ENCODE measurements at places on chromosomes 7 and 10.

DNA sequence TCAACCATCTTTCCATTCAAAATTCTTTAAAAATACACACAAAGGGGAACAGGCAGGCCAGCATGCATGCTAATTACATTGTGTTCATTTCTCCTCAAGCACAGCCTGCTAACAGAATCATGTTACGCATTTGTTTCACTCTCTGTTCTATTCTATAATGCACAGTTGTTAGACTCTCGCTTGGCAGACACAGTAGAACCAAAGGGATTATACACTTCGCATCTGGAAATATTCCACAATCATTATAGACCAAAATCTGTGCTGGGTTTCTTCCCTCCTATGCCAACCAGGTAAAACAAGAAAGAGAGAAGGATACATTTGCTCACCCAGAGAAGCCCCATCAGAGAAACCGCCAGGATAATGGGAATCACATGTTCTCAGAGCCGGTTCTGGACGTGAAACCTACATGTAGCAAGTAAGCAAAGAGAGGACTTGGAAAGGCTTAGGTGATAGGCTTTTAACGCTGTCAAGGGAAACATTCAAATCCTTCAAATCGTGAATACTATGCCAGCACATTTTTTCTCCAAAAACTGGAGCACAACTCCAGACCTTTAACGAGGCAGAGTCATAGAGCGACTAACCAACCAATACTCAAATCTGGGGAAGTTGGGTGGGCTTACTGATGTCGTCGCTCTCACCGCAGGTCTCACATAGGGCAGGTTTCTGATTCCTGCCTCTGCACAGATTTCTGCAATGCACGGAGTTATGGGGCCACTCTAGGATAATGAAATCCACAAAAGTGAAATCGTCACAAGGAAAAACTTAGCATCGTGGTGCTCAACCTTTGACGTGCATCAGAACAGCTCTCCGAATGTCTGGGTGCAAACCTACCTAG, 380.5 kb upstream of the AUTS2 start:
- no peak for DNase-seq

DNA sequence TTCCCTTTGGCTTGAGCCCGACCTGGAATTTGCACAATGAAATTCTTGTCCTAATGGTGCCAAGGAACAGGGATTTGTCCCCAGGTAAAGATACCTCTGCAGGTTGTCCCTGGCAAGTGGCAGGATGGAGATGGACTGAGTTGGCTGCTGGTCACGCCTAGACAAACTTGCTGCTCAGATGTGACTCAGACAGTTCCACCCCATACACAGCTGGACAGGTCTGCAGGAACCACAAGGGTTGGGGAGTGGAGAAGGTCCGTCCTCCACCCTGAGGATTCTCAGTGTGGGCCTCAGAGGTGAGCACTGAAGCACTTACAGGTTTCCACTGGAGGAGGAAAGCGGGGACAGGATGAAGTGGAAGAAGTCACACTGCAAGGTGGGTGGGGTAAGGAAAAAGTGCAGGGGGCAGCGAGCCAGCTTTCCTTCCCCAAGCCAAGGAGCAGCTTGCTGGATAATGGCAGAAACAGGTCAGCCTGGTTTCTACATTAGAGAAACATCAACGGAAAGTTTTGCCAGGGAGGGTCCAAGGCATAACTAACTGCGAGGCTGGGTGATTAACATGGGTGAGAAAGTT, 20.5 kb downstream of the ITPRIP start:
- DNase-seq, result no peak

GRCh38 chr7:90175667-90176066, 21.4 kb downstream of the STEAP1 start:
- no peak for DNase-seq

- DNase-seq, result no peak
Observed at GRCh38 chr10:88949912-88950837, 2.4 kb downstream of the ACTA2 start.

- DNase-seq, result no peak
Observed at GRCh38 chr10:126165874-126166273, 222.4 kb downstream of the ADAM12 start.

DNA sequence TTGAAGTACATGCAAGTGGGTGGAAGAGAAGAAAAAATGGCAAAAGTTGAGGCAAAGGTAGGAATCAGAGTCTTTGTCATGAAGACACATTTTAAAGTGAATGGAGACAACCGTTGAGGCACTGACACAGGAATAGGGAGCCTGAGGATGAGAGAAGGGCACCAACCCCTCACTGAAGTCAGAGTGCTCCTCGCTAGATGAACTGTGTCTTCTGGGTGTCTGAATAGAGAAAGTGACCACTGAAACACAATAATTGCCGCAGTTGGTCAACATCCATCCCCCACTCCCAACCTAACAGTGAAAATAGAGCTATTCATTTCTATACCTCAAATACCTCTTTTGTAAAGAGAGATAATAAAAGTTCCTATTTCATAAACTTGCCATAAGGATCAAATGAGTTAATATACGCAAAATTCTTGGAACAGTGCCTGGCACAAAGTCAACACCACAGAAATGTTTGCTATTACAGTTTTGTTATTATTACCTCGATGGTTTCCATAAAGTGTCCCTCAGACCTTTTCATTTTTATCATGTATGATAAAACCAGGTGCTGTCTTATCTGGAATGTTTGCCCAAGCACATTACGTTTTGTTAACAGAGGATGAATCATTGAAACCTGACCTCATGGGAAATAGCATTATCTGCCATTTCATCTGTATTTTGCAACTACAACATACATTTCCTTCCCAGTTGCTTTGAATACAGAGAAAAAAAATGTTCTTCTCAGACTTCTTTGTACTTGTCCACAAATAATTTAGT, 61.8 kb upstream of the SP4 start:
- no peak for DNase-seq

DNA sequence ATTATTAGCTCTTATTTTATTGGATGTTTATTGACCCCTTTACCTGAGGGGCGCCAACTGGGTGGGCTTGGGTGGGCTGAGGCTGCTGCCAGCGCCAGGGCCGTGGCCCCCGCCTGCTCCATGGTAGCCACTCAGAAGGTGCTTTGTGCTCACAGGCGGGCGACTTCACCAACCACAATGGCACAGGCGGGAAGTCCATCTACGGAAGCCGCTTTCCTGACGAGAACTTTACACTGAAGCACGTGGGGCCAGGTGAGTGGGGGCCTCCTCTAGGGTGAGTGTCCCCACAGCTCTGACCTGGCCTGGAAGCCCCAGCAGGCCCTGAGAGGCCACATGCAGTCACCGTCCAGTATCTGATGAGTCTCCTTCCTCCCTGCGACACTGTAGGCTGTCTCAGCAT, 4.1 kb downstream of the PPIF start:
- no peak for DNase-seq

- no peak for DNase-seq
Observed at GRCh38 chr10:117390420-117390819, 15.2 kb upstream of the PDZD8 start.

- DNase-seq, result no peak
Observed at GRCh38 chr10:78511324-78512204, 477.9 kb downstream of the RPS24 start.

GRCh38 chr10:112984756-112985155, 34.7 kb downstream of the TCF7L2 start:
- DNase-seq, result no peak

- DNase-seq, result no peak
Observed at GRCh38 chr10:113732966-113733365, 18.5 kb upstream of the PLEKHS1 start.

- DNase-seq, result no peak
Observed at GRCh38 chr7:135792363-135792668, 43.7 kb upstream of the FAM180A start.

GRCh38 chr10:103715430-103715829, 139.9 kb downstream of the SH3PXD2A start:
- DNase-seq, result peak; percentile 23

DNA sequence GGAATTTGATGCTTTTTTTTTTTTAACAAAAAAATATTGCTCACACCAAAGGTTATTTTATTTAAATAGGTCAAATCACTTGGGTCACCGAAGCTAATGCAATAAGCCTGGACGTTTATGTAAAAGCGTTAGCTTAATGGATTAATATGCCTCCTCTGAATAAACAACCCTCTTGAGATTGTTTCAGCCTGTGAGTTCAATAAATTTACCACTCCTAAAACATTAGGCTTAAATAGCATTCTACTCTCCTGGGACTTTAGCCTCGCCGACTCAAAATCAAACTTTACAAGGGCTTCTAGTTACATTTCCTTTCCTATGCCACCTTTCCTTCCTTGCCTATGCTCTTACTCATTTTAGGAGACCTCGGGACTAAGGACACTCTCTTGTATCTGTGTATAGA, 79.3 kb downstream of the DNAJB9 start:
- DNase-seq, result no peak

- DNase-seq, result no peak
Observed at GRCh38 chr7:159067576-159068487, 76.8 kb downstream of the VIPR2 start.

DNA sequence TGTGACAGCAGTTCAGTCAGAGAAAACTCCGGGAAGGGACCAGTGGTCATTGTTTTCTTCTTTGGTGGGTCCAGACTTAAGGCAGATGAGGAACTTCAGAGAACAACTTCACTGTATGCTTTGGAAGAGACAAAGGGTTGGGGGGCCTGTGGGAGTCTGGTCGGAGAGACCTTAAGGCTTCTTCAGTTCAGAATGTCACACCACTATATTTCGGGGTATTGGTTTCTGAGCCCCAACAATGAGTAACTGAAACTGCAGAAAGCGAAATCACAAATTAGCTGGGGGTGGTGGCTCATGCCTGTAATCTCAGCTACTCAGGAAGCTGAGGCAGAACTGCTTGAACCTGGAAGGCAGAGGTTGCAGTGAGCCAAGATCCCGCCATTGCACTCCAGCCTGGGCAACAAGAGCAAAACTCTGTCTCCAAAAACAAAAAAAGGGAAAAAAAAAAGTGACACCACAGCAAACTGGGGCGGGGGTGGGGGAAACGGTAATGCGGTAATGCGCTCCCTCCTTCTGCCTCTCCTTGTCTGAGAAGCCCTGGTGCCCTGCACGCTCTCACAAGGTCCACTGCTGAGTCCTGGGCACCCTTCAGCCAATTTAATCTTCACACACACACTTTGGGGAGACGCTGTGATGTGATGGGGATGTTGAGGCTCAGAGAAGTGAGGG, 2.2 kb upstream of the ADIRF start:
- DNase-seq, result no peak

DNA sequence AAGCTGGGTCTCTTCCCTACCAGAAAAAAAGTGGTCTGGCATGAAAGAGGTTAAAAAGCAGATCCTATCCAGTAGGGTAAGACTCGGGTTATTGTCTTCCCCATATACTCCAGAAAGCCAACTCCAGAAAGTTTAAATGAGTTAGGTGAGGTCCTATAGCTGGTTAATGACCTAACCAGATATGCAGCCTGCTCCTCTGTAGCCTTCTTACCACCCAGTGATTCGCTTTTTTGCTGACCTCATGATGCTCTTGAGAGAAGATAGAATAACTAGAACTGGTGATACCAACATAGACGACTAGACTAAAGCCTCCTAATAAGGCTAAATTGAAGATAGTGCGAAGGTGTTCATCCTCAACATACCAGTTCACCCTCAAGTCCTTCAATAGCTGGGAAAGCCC, 675 bp upstream of the GIMAP1 start:
- no peak for DNase-seq

DNA sequence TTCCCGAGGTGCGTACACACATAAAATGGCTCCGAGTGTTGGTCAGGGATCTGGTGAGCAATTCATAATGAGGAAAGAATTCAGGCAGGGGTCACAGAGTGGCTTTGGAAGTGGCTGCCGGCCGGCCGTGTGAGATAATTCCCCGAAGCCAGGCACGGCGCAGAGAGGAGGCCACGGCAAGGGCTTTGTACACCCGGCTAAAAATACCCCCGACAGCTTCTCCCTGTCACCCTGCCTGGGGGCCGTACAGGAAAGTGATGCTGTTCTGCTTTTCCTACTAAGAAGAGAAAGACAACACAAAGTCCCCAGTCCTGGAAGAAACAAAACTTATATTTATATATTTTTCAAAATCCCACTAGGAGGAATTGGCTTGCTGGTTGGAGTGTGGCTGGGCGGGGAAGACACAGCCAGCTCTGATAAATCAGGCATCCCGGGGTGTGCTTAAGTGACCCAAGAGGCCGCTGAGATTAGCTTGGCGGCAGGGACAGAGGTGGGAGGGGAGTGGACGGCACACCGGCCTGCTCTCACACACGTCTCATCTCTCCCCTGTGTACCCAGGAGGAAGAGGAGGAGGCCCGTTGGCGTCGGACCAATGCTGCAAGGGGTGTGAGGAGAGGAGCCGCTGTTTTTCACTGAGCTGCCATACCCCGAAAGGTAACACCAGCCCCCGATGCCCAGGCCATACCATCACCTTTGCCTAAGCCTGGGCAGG, 70.5 kb downstream of the ZMIZ1 start:
- DNase-seq, result no peak

- peak; percentile 25 for DNase-seq
Observed at GRCh38 chr7:97179454-97180104, 62.1 kb downstream of the SDHAF3 start.

- DNase-seq, result no peak
Observed at GRCh38 chr10:124641282-124642087, 102.7 kb downstream of the FAM53B start.

DNA sequence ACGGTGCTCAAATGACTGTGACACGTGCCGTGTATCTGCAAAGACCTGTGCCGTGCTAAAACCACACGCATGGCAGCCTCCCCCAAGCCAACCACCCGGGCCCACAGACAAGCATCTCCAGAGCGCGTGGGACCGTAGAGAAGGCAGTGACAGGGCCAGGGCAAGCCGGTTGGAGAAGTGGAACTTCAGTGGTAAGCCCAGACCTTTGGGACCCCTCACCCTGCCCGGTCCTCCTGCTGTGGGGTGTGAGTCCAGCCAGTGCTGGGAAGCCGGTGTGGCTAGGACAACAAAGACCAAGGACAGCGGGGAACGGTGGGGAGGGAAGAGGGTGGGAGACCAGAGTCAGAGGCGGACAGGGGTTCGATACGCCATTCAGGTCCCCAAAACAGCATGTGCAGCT, 476.2 kb downstream of the DNAJB6 start:
- no peak for DNase-seq

DNA sequence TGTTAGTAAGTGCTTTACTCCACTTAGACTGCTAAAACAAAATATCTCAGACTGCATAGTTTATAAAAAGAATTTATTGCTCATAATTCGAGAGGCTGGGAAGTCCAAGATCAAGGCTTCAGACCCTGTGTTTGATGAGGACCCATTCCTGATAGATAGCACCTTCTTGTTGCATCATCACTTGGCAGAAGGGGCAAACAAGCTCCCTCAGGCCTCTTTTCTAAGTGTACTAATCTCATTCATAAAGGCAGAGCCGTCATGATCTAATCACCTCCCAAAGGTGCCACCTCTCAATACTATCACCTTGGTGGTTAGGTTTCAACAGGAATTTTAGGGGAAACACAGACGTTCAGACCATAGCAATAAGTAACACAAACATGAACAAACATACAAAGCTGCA, 55.4 kb downstream of the CRPPA start:
- no peak for DNase-seq

- no peak for DNase-seq
Observed at GRCh38 chr10:6342096-6342685, 139.5 kb downstream of the PFKFB3 start.

- DNase-seq, result no peak
Observed at GRCh38 chr7:35528381-35528977, 166.5 kb downstream of the HERPUD2 start.

- DNase-seq, result no peak
Observed at GRCh38 chr10:70528741-70529362, 50.3 kb downstream of the PALD1 start.

GRCh38 chr10:114487815-114488536, 83.7 kb upstream of the AFAP1L2 start:
- no peak for DNase-seq

Data from fibroblast of skin of left biceps (primary cell).